ENCODE measurements at places on chromosomes 5 and 9.

DNA sequence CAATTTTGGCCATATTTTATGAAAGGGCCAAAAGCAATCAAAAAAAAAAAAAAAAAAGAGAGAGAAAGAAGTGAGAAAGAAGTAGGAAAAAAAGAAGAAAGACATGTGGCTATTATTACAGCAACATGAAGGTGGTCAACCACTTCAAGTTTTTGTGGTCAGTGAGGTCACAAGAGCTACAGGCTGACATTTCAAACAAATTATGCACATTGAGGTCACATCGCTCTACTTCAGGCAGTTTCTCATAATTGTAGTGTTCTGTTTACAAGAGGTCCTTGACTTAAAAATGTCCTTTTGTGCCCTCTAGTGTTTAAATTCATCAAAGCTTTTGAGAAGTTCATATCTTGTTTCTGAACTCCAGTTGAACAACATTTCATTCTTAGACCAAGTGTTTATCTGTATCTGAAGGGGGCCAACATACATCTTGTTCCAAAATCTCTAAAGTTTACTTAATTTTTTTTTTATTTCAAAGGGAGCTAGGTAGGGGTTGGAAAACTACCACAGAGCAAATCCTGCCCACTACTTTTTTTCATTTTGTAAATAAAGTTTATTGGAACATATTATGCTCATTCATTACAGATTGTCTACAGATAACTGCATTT, 513.1 kb downstream of the PDE4D start:
- peak; percentile 86 for DNase-seq

DNA sequence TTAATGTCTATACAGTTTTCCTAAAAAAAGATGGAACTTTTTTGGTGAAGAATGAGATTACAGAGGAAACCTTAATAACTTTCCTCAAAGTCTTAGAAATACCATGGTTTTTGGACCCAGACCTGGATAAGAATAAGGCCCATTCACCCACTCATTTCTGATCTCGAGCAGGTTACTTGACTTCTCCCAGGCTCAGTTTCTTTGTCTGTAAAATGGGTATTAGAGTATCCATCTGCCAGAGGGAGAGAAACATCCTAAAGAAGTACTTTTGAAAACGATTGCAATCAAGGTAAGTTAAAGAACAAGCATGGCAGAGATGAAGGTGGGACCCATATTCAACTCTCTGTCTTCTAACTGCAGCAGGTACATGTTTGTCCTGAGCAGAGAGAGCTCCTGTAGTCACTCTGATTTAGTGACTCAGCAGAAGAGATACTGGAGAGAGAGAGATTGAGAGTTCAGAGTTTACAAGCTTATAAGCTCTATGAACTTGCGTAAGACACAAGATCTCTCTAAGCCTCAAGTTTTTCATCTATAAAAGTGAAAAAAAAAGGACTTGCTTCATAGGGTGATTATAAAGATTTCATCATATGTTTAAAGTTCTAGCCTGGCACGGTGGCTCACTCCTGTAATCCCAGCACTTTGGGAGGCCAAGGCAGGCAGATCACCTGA, 379.4 kb upstream of the SGCD start:
- DNase-seq = no peak

DNA sequence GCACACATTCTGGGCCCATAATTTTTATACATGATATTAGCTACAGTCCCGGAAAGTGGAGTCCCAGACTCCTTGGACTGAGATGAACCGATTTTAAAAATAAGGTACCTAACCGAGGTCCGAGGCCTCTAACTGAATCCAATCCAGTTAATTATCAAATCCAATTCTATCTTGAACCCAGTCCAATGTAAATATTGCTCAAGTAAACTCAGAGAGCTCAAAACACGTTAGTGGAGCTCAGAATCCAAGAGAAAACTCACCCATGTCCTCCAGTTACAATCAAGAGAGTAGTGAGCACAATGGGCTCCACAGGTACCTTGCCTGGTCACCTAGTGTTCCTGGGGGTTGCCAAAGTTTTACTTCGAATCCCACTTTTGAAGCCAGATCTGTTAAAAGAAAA, 37.9 kb upstream of the DIRAS2 start:
- no peak for DNase-seq

DNA sequence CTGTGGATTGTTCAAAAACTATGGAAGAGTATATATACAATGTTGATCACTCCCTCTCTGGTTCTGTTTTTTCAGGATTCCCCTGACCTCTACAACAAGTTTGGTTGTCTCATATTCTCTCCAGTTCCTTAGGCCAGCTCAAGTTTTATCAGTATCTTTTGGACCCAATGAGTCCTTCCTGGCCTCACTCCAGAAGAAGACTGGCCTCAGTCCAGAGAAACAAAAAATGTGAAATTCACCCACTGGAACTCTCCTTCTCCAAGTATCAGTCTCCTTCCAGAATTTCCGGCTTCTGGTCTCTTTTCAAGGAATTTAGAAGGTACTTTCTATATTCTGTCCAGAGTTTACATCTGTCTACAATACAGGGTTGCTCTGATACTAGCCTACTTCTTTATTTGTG, 537.8 kb upstream of the FTMT start:
- no peak for DNase-seq

DNA sequence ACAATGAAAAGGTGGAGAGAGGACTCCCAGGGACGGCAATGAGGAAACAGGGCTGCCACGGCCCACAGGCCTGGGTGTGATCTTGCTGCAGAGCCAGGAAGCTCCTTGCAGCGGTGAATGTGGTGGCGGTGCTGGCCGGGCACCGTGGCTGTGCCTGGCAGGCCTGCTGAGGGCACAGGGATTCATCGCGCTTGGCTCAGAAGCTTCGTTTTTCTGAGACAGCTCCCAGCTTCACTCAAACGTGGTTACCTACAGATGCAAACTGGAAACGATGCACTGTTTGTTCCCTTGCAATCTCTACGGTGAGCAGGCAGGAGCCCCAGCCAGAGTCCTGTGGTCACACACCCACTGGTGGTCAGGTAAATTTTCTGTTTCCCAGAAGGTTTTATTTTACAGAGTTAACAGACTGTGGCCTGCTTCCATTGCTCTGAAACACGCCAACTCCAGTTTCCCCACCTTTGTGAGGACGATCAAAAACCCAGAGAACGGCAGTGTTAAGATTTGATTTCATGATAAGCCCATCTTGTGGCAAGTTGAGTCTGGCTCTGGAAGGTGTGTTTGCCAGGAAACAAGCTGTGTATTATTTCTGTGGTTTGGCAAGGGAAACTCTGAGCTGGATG, 183.9 kb downstream of the AUH start:
- no peak for DNase-seq

GRCh38 chr5:108216890-108217289, 165.0 kb downstream of the FBXL17 start:
- DNase-seq = peak; percentile 77

DNA sequence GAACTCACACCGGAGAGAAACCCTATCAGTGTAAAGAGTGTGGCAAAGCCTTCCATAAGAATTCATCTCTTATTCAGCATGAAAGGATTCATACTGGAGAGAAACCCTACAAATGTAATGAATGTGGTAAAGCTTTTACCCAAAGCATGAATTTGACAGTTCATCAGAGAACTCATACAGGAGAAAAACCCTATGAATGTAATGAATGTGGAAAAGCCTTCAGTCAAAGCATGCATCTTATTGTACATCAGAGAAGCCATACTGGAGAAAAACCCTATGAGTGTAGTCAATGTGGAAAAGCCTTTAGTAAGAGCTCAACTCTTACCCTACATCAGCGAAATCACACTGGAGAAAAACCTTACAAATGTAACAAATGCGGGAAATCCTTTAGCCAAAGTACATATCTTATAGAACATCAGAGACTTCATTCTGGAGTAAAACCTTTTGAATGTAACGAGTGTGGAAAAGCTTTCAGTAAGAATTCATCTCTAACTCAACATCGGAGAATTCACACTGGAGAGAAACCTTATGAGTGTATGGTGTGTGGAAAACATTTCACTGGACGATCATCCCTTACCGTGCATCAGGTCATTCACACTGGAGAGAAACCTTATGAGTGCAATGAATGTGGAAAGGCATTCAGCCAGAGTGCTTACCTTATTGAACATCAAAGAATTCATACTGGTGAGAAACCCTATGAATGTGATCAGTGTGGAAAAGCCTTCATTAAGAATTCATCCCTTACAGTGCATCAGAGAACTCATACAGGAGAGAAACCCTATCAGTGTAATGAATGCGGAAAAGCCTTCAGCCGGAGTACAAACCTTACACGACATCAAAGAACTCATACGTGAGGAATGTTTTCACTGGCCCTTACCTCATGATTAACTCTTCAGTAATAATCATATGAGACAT, 8.9 kb upstream of the ZNF454 start:
- no peak for DNase-seq

DNA sequence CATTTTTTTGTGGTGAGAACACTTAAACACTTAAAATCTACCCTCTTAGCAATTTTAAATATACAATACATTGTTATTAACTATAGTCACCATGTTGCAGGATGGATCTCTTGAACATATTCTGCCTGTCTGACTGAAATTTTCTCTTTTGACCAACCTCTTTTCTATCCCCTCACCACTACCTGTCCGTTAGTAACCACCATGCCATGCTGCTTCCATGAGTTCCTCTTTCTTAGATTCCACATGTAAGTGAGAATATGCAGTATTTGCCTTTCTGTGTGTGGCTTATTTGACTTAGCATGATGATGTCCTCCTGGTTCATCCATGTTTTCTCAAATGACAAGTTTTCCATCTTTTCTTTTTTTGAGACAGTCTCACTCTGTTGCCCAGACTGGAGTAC, 48.5 kb upstream of the NAA35 start:
- DNase-seq = no peak

- DNase-seq = no peak
These were observed 40.7 kb downstream of the NR3C1 start for GRCh38 chr5:143362664-143363227.

- no peak for DNase-seq
These were observed 4.9 kb upstream of the FYB1 start for GRCh38 chr5:39224196-39224761.

GRCh38 chr9:33111631-33112030, 35.2 kb upstream of the SMU1 start:
- no peak for DNase-seq

DNA sequence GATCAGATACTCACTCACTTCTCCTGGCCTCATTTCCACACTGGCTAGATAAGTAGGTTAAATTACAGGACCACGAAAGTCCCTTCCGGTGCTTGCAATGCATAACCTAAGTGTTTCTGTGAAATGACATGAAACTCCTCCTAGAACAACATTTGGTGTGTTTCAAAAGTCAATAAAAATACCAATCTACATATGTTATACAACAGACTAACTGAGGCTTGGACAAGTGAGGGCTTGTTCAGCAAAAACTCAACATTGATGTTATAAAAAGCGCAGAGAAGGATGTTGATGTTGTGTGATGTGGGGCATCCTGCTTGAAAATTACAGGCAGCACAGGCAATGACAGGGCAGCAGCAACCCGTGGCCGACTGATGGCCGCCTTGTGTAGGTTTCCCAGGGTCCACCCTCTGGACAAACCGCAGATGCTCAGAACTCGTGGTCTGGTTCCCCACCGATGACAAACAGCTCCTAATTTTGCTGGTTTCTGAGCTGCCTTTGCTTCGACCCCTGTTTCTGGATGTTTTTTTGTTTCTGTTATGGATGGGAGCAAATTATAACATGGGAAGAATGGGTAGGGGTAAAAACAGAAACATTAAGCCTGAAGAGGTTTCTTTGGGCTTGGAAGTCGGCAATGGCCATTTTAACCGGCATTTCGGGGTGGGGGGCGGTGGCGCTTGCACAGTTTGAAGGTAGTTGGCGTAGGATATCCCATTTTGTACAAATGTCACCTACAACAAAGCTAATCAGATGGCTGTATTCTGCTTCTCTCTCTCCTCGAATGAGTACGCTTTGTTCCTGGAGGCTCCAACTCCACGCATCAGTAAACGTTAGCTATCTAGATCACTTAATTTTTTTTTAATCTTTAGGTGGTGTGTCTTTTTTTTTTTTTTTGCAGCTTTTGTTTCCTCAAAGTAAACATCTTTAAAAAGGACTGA, 116.1 kb downstream of the PDZD2 start:
- no peak for DNase-seq

- no peak for DNase-seq
These were observed 29.3 kb upstream of the MINAR2 start for GRCh38 chr5:129718471-129719090.

GRCh38 chr9:91420501-91421127, 3.0 kb downstream of the NFIL3 start:
- peak; percentile 12 for DNase-seq

Data from brain microvascular endothelial cell (primary cell).